Kidney (tissue), 22 donors: ENCODE measurements at places on chromosomes 4 and X. TPM values are rescaled to one million over a fixed set of nuclear protein-coding genes. Genes with fewer than 3 reads are reported as not detected.

The AMTN gene
- not detected for polyA plus RNA-seq

The PASD1 gene
- not detected for polyA plus RNA-seq

The GRID2 gene
- polyA plus RNA-seq: not detected

The CLDN2 gene
- 74.1 TPM for polyA plus RNA-seq

GRCh38 chr4:81460191-81460701 is 11.5 kb downstream of the RASGEF1B start:
- H3K4me3 ChIP-seq: no peak overlapping the region
- no peak overlapping the region for H3K27ac ChIP-seq
- no peaks in the 10 kb centered on the region for H3K4me1 ChIP-seq
- peaks cover 2% of the 10 kb centered on the region for H3K36me3 ChIP-seq
